Ammon's horn (tissue), 1 donor: ENCODE measurements at places on chromosomes 3 and 15.

DNA sequence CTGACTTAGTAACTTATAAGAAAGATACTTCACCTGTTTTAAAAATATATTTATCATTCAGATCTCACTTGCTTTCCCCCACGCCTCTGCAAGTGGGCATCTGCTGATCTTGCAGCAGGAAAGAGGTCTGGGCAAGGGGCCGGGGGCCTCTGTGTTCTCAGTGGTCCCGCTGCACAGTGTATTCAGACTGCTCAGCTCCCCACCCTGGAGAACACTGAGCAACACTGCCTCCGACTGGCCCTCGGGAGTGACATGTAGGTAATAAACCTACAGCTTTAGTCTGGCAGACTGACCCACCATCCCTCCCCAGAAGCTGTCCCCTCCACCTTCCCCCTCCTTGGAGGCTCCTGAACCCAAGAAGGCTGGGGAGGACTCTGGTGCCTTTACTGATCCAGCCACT, 43.8 kb downstream of the GABRB3 start:
- DNase-seq = no peak

- no peak for DNase-seq
Measured at GRCh38 chr15:92603278-92603677, 52.3 kb downstream of the FAM174B start.

GRCh38 chr3:101988596-101988995, 139.3 kb downstream of the NFKBIZ start:
- DNase-seq = no peak

DNA sequence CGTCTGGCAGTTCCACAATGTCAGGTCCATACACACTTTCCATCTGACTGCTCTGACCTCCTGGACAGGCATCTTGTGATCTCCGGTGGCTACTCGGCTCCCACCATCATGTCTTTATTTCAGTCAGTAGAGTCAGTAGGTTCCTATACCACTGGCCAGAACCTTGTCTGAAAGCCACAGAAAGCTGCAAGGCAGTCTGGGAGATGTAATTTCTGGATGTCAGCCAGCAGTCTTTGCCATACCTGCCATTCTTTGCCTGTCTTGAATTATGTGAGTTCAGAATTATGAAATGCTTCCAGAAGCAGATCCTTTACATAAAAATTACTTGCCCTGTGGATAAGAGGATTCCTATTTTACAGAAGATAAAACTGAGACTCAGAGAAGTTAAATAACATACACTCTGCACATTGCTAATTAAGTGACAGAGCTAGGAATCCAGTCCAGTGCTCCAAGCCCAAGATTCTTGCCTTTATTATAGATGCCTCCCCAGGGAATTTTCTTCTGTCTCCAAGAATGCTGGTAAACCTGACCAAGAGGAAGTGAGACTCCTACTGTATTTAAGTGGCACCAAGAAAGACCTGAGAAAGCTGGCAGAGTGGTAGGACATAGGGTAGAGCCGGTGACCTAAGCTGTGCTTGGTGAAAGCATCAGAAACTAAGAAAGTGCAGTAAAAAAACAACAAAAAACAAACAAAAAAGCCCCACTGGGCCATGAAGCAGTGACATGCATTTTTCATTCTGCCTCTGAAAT, 75.6 kb downstream of the IQCH start:
- no peak for DNase-seq

DNA sequence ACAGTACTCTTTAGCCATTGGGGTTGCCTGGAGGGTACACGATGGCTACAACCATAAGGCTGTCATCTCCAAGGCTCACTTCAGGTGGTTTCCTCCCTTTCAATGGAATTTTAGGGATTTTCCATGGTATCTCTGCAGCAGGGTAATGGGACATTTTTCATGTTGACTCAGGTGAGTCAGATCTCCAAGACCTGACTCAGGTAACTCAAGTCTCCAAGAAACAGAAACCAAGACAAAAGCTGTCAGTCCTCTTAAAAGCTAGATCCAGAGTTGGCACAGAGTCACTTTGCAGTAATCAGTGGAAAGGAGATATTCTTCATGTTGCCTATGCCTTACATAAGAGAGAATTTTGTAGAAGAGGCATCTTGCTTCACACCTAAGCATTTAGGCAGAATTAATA, 375.8 kb upstream of the ARPP21 start:
- DNase-seq = no peak

DNA sequence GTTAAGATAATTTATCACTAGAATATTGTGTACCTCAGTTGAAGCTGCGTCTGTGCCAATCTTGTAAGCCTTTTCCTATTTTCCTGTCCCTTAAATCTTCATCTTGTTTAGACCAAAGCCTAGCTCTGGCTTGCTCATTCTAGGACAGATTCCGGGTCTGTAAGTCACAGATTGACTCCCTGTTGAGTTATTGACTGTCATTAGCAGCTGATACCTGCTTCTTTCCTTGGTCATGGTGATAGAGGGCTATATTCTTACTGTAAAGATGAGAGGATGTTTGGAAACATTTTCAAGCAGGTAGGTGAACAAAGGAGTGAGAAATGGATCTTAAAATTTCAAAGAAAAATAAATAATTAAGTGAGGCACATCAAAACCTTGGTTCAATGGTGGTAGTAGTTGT, 200.2 kb downstream of the KCNH8 start:
- no peak for DNase-seq

DNA sequence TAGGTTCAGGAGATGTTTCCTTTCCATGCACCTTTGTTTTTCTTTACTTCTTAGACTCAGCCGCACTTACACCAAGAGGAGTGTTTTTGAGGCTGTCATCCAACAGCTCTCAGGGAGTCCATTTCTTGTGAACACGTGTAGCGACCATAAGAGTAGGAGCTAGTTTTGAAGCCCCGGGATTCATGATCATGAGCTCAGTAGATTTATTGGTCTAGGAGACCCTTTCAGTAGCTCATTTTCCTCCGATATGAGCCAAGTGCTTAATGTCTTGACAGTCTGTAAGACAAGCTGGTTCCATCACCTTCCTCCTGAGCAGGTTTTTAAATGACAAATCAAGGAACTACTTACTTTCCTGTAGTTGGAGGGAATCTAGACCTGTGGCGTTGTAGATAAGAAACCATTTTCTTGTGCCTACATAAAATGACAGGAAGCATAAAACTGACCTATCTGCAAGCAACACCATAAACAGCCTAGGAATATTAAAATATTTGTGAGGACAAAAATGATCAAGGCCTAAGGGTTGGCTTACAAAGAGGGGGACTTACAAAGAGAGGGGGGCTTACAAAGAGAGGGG, 172.6 kb upstream of the BHLHE40 start:
- DNase-seq = no peak

DNA sequence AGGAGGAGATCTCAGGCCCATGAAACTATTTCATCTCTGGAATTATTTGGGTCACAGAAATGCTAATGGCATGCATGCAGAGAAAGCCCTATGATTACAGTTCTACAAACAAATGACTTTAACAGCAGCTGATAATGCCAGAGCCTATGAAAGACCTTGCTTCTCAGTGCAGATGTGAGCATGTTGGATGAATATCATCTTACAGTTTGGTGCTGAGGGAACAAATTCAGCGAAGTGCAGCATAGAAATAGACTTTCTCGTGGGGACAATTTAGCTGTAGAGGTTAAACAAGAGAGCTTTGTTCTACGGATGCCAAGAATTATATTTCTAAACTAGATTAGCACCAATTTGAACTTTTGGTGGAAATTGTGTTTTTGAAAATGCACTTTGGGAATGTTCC, 27.7 kb downstream of the PTX3 start:
- DNase-seq = no peak

- DNase-seq = no peak
Measured at GRCh38 chr3:138768946-138769345, 65.8 kb downstream of the PIK3CB start.

DNA sequence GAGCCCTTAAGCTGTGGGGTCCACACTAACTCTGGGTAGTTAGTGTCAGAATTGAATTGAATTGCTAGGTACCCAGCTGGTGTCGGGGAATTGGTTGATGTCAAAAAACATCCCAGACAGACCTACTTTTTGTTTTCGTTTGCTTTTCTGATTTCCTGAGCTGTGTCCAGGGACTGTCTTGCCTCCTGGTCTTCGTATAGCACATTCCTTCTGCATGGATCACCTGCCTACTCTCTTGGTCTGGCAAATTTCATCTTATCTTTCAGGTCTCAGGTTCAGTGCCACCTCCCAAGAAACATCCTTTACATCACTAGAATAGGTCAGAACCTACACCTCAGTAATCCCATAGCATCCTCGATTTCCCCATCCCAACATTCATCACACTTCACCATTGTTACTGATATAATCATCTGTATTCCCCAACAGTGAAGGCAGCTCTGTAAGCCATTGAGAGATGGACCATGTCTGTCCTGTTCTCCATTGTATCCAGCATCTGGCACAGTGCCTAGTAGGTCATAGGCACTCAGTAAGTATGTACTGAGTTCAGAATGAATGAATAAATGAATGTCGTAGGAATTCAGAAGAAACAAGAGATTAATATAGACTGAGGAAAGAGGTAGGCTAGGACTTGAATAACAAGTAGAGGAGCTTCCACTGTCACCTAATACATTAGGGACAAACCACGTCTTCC, 81.2 kb downstream of the ANP32A start:
- DNase-seq = peak; percentile 82

DNA sequence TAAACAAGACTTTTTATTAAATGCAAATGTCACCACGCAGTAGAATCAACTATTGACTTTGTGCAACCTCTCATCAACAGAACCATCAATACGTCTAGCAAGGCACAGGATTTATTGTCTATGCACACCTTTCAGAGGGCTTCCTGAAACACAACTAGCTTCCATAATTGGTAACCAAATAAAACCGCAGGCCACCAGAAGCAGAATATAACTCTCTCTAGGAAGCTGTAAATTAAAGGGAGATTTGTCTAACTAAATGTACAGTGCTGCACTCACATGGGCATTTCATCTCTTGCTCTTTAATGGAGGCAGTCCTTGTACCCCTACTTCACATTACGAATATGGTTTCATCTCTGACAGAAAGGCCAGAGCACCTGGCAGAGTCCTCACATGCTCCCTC, 93.0 kb downstream of the FHIT start:
- DNase-seq = no peak

GRCh38 chr3:166986000-166986399, 394.1 kb downstream of the ZBBX start:
- DNase-seq = no peak

DNA sequence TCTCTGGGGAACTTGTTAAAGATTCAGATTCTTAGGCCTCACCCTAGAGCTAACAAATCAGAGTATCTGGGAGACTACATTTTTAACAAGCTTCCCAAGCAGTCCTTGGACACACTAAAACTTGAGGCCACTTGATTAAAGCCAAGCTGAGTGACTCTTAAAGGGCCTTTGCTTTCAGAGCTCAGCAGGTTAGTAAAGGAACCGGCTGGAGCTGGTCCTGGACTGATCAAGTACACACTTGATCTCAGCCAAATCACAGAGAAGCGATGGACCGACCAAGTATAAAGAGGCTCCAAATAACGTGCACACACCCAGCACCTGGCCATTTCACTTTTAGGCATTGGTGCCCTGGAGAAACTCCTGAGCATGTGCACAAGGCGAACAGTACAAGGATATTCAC, 12.9 kb upstream of the TM6SF1 start:
- DNase-seq = no peak
